ENCODE measurements at places on chromosomes 12 and 14. TPM values are rescaled to one million over a fixed set of nuclear protein-coding genes. Genes with fewer than 3 reads are reported as not detected.

DNA sequence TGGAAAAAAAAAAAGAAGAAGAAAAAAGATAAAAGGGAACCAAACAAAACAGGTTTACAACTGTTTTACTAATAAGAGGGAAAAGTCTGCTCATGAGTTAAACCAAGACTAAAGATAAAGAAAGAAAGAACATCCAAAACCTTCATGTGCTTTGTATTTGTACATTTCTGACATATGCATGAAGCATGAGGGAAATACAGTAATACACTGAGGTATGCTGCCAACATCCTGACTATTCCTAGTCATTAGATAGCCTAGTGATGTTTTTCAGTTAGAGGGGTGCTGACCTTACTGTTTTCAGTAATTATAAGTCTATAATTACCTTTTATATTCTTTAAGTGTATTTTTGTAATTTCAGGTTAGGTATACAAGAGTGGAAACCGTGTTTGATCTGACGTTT is 793.3 kb downstream of the DIO2 start:
- no peak for DNase-seq
- H3K27me3 ChIP-seq, result no peaks in the 10 kb centered on the region
- H3K27ac ChIP-seq, result no peak overlapping the region
- no peaks in the 10 kb centered on the region for H3K4me1 ChIP-seq

The CLEC9A gene
- total RNA-seq, result not detected

GRCh38 chr12:92560713-92561542 is 141.9 kb upstream of the PLEKHG7 start:
- no peak overlapping the region for H3K4me3 ChIP-seq
- H3K4me1 ChIP-seq, result peaks cover 3% of the 10 kb centered on the region
- no peaks in the 10 kb centered on the region for H3K36me3 ChIP-seq
- H3K27ac ChIP-seq, result no peak overlapping the region

The RPL6 gene
- 2,969 TPM for total RNA-seq

DNA sequence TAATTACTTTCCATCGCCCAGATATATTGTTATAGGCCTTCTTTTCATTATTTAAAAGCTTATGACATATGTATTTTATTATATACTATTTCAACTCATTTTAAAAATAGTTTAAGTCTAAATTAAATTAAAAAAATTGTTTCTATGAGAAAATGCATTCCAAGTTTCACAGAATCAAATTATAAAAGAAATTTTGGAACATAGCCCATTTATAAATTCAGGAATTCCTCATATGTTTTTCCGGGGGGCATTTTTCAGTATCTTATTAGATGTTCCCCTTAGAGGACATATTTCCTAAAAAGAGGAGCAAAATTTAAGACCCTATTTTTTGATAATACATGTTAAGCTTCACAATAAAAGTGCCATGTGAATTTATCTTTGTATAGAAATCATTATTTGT is 119.9 kb upstream of the ATP2B1 start:
- no peaks in the 10 kb centered on the region for H3K4me1 ChIP-seq
- no peak overlapping the region for H3K27ac ChIP-seq
- no peak for DNase-seq
- no peak overlapping the region for H3K4me3 ChIP-seq
- no peaks in the 10 kb centered on the region for H3K27me3 ChIP-seq

Measured in ovary (tissue), 10 donors.